SIG-M5 (cell line): ENCODE measurements at places on chromosomes 2 and 18.

DNA sequence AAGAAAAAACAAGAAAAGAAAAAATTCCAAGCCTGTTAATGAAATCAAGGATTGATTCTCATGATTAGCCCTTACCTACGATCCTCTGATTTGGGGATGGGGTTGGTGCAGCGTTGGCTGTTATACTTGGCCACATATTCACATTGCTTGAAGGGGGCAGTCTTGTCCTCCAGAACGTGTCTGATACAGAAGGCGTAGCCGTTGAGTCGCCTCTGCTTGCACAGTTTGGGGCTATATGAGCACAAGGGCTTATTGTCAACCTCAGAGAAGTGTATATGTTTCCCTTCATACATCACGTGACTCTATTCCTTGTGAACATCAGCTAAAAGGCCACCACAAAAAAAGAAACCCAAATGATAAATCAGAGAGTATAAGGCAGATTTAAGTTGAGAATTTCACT, 23.2 kb downstream of the INO80D start:
- no peak for DNase-seq

DNA sequence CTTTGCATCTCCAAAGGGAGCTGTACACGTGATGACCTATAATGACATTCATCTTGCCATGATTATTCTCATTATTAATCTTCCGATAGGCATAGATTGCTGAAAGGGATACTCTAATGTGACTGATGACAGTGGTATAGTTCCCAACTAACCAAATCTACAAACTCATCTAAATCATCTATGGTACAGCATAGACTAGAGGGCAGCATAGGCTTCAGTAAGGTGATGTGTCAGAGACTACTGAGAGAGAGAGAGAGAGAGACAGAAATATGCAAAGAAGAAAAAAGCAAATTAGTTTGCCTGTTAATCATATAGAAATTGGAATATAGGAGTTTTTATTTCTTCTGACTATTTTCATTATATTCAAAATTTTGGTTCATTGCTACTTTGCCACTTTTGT, 89.3 kb downstream of the CSRNP3 start:
- no peak for DNase-seq

DNA sequence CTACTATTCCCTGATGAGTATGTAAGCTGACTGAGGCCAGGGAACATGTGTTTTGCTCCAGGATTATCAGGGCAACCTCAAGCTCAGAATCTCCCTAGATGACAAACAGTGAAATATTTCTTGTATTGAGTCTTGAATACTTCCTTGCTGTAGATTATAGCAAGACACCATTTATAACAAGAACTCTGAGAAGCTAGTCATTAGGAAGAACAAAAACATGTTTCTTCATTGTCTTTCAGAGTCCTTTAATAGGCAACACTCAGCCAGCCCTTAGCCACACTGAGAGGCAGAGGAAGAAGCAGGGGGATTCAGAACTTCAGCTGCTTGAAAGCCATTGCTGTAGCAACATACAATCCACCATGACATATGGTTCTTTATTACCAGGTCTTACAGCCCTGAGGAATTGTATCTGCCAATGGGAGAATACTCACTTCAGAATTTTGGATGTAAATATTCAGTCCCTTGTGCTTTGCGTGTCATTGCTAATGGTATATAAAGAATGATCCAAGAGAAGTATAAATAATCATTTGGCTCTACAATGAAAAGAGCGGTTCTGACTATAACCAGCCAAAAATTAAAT, 117.5 kb upstream of the NCKAP5 start:
- no peak for DNase-seq

GRCh38 chr2:118833716-118834439, 13.6 kb downstream of the EN1 start:
- no peak for DNase-seq
